ENCODE measurements at places on chromosomes 5 and 9. TPM values are rescaled to one million over a fixed set of nuclear protein-coding genes. Genes with fewer than 3 reads are reported as not detected.

EDIL3 gene
- polyA plus RNA-seq, result 0.11 TPM

CATSPER3 gene
- 0.73 TPM for polyA plus RNA-seq

MCTP1 gene
- 2.2 TPM for polyA plus RNA-seq

GRCh38 chr9:126147186-126147935, 179.3 kb upstream of the MVB12B start:
- H3K36me3 ChIP-seq, result no peaks in the 10 kb centered on the region
- H3K4me1 ChIP-seq, result no peaks in the 10 kb centered on the region
- no peak overlapping the region for H3K4me3 ChIP-seq
- no peak overlapping the region for H3K27ac ChIP-seq

DNA sequence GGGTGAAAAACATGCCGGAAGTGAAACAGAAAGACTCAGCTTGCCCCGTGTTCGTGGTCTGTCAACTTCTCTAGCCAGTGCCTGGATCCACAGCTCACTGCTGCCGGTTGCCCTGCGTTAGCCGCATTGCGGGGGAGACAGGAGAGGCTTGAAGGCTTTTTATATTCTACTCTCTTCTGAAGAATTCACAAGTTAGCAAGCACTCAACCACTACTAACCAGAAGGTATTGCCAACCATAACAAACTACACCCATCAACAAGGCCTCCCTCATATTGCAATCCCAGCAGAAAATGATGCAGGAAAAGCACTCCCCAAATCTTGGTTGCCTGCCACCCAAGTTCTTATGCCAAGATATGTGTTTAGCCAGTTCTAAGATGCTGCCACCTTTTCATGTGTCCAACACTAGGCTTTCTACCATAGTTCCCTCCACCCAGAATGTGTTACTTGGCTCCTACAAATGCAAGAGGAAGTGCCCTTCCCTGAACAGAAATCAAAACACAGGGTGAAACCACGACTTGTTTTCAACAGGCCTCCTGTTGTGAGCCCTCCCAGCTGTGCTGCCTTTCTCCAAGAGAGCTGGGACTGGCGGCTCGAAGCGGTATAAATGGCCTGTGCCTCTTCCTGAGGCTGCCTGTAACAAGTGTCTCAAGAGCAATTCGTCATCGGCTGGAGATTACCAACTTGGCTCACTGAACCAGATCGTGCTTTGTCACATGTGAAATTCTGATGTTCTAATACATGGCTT, 129.0 kb downstream of the SNX18 start:
- H3K4me1 ChIP-seq, result peaks cover 10% of the 10 kb centered on the region
- DNase-seq, result peak; percentile 74
- H3K4me3 ChIP-seq, result no peak overlapping the region
- H3K36me3 ChIP-seq, result no peaks in the 10 kb centered on the region

DNA sequence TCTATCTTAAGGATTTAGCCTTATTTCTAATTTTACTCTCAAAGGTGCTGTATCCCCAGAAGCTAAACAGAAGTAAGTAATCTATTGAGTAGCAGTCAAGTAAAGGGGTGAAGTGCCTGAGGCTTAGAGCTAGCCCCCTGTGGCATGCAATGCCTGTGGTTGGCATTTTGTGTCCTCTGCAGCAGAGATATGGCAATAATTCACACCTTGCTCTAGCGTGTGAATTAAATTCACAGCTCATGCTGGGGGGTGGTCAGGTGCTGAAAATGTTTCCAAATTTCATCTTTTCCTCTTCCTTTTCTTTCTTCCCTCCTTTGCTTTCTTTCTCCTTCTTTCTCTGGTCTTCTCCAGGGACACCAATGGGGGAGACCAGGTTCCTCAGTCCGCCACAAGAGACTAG, 262.1 kb downstream of the GABRB2 start:
- H3K27me3 ChIP-seq, result no peaks in the 10 kb centered on the region
- H3K4me3 ChIP-seq, result no peak overlapping the region
- H3K36me3 ChIP-seq, result no peaks in the 10 kb centered on the region
- no peak overlapping the region for H3K27ac ChIP-seq
- no peak for DNase-seq

DNA sequence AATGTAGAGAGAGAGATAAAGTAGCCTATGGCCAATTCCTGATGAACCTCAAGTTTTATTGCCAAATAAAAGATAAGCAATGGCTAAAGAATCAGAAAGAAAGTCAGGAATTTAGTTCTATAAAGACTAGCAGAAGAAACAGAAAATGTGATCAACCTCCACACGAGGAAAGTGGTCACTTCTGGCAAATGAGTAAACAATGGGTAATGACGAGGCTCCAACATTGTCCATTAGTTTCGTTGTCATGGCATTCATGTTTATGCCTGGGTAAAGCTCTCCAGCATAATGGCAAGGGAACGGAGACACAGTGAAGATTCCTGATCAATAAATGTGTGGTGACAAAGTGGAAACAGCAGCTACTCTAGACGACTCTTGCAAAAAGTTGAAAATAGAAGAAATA, 341.8 kb upstream of the CTNND2 start:
- no peaks in the 10 kb centered on the region for H3K36me3 ChIP-seq
- no peak for DNase-seq
- no peaks in the 10 kb centered on the region for H3K4me1 ChIP-seq
- H3K27me3 ChIP-seq, result no peaks in the 10 kb centered on the region
- no peak overlapping the region for H3K4me3 ChIP-seq

GRCh38 chr9:5453673-5454072, 3.3 kb downstream of the CD274 start:
- no peaks in the 10 kb centered on the region for H3K27me3 ChIP-seq
- no peaks in the 10 kb centered on the region for H3K36me3 ChIP-seq
- no peak overlapping the region for H3K4me3 ChIP-seq
- no peak overlapping the region for H3K27ac ChIP-seq
- H3K4me1 ChIP-seq, result peaks cover 3% of the 10 kb centered on the region

DNA sequence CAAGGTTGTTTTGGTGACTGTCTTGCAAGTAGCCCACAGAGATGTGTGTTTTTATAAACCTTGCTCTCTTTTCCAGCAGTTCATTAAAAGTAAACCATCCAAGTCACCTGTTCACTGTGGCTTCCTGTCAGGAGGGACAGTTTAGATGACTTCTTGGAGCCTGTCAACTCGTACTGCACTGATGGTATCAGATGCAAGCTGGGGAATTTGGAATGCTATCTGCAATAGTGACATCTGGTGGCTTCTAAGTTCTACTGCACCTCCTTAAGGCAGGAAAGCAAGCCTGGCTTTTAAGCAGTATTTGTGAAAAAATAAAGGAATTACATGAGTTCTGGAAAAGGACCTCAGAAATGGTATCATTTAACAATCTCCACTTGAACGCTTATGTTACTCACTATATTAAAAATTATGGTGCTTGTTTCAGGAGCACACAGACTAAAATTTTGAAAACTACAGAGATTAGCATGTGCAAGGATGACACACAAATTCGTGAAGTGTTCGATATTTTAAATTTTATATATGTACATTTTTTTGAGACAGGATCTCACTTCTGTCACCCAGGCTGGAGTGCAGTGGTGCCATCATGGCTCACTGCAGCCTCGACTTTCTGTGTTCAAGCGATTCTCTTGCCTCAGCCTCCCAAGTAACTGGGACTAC, 164.0 kb downstream of the TTC39B start:
- H3K27me3 ChIP-seq, result peaks cover under 1% of the 10 kb centered on the region
- H3K27ac ChIP-seq, result no peak overlapping the region

DNA sequence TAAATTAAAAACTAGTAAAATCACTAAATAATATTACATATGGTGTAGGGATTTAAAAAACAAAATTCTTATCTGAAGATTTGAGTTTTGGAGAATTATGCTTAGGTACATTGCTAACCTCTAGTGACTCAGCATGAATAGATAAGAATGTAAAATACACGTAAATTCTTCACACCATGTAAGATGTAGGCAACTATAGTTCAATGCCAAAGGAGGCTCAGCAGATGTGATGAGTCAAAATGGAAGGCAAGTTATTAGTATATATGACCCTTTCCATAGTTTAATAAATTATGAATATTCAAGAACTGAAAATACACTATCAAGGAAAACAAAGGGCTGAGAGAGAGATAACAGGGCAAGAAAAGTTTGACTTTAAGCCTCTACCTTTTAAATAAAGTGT, 79.0 kb downstream of the MRPS30 start:
- no peak overlapping the region for H3K4me3 ChIP-seq
- no peaks in the 10 kb centered on the region for H3K27me3 ChIP-seq
- no peaks in the 10 kb centered on the region for H3K36me3 ChIP-seq
- no peaks in the 10 kb centered on the region for H3K4me1 ChIP-seq

GRCh38 chr9:29625292-29625731, 2052.0 kb upstream of the C9orf72 start:
- H3K4me1 ChIP-seq, result no peaks in the 10 kb centered on the region
- H3K4me3 ChIP-seq, result no peak overlapping the region
- H3K27me3 ChIP-seq, result no peaks in the 10 kb centered on the region
- no peak for DNase-seq
- no peak overlapping the region for H3K27ac ChIP-seq

GRCh38 chr5:37776826-37777225, 63.0 kb downstream of the GDNF start:
- no peak overlapping the region for H3K4me3 ChIP-seq
- H3K4me1 ChIP-seq, result peaks cover 4% of the 10 kb centered on the region
- peak overlapping the region; percentile 39 for H3K27ac ChIP-seq

- H3K27me3 ChIP-seq, result no peaks in the 10 kb centered on the region
- no peak overlapping the region for H3K4me3 ChIP-seq
- peak; percentile 15 for DNase-seq
Observed at GRCh38 chr5:109455598-109456096, 45.9 kb upstream of the PJA2 start.
